T-helper 2 cell (primary cell): ENCODE measurements at places on chromosomes 3 and 15.

DNA sequence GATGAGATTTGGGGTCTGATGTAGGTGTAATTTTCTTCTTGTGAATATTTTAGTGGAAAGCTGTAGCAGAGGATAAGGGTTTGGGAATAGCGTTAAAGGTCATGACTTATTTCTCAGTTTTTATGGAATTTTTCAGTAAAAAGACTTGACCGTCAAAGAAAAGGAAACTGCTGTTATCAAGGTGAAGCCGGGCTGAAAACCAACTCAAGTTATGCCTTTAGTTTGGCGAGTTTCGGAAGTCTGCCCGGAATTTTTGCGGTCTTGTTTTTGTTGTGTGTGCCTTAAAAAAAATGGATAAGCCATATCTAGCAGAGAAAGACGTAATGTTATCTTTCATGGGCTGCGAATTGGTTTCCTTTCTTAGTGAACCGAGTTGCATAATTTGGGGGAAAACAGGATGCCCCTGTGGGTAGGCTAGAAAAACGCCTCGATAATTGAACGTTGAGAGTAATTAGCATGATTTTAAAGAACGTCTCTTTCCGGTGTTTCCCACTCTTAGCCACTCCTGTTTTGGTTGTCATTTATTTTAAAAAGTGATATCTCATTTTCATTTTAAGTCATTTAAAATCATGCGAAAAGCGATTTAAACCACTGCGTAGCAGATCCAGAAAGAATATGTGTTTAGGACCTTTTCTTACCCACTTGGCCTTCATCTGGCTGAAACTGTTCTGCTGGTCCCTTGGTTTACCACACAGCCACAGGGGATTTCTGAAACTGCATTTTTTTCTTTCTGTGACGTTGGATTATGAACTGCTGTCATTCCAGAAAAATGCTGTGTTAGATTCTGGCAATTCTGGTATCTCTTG lies 1.1 kb downstream of the NFKBIZ start:
- DNase-seq: peak; percentile 48

- DNase-seq: no peak
Measured at GRCh38 chr15:64982472-64982871, 7.2 kb downstream of the SPG21 start.

GRCh38 chr3:33975463-33975862 lies 177.0 kb downstream of the PDCD6IP start:
- DNase-seq: no peak

DNA sequence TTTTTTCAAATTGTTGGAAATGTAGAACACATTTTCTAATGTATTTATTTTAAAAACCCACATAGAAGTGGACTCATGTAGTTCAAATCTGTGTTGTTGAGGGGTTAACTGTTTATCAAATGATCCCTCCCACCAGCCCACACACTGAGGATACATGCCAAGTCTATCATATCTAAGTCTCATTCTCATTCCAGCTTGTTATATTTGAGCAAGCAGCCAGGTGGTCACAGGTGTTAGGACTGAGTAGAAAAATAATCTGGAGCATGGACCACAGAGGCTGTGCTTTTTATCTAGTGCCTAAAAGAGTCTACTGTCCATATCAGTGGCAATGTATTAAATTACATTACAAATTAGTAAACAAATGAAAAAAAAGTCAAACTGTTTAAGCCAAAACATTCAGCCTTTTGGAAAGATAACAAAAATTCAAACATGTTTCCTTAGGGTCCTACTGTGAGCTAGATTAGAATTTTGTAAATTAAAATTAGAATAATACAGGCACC lies 20.7 kb upstream of the SPESP1 start:
- no peak for DNase-seq

DNA sequence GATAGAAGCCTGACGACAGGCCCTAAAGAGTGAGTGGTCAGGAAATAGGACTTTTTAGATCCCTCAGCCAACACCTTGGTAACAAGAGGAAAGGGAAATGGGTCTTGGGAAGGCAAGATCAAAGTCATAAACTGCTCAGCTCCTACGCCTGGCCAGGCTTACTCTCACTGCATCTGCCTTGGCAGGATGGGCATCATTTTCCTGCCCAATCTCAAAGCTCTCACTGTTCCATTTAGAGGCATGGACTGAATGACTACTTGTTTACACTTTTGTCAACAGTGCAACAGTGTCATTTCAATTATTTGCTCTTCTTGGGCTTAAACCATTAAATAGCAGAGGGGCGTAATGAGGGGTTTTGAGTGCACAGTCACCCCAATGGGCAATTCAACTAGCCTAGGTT lies 808.7 kb downstream of the GRM7 start:
- no peak for DNase-seq

- no peak for DNase-seq
Measured at GRCh38 chr3:4726549-4726948, 233.4 kb downstream of the ITPR1 start.

DNA sequence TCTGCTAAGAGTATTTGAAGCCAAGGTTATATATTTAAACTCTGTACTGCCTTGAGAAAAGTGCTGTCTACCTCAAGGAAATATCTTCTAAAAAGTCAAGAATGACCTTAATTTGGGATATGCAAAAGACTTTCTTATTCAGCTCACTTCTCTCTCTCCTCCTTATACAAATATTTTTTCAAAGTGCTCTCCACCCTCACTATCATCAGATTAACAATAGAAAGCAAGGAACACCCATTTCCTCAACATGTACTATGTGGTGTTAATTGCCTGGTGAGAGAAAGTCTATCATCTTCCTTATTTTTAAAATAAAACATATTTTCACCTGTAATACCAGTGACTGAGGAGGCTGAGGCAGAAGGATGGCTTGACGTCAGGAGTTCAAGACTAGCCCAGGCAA lies 44.4 kb upstream of the RSL24D1 start:
- DNase-seq: no peak

DNA sequence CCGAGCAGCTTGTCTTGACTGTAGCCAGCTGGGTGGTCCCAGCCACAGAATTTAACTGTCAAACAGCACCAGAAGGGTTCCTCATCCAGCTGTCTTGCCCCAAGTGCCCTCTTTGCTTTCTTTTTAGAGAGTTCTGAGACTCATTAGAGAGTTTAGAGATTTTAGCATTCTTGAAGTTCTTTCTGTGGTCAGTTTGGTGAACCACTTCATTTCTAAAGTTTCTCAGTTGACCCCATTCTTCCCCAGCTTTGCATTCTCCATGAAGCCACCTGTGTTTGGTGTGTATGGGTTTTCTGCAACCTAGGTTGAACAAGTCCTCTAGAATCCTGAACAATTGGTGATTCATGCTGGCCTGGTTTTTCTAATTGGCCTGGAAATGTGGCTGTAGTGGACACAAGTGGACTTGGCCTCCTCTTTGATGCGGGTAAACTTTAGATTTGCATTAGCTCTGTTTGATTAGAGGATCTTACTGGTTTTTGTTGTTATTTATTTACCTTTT lies 33.7 kb downstream of the FLNB start:
- peak; percentile 24 for DNase-seq

GRCh38 chr15:66623801-66624453 lies 58.1 kb upstream of the LCTL start:
- DNase-seq: no peak

DNA sequence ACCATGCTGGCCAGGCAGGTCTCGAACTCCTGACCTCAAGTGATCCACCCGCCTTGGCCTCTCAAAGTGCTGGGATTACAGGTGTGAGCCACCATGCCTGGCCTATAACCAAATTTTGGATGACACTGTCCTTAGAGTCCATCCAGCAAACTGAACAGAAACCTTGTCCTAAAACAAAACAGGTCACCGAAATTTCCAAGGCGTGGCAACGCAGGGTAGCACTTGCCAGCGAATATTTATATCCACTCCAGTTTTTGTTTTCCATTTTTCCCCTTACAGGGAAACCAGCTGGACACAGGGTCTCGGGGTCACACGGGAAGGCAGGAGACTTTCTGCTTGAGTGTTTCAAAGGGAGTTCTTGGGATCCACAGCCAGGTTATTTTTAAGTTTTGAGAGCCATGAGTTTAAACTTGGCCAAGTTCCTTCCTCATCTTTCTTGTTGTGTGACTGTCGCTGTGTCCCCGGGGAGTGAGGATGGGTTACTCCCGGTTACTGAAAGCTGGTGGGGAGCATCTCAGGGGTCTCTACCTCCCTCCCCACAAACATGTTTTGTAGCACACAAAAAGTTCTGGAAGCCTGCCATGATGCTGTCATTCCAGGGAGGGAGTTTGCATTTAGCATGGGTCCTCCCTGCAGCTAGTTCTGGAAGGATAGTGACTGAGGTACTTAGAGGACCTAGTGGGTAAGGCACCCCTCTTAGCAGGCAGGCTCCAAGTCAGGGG lies 12.6 kb downstream of the LIMD1 start:
- no peak for DNase-seq

DNA sequence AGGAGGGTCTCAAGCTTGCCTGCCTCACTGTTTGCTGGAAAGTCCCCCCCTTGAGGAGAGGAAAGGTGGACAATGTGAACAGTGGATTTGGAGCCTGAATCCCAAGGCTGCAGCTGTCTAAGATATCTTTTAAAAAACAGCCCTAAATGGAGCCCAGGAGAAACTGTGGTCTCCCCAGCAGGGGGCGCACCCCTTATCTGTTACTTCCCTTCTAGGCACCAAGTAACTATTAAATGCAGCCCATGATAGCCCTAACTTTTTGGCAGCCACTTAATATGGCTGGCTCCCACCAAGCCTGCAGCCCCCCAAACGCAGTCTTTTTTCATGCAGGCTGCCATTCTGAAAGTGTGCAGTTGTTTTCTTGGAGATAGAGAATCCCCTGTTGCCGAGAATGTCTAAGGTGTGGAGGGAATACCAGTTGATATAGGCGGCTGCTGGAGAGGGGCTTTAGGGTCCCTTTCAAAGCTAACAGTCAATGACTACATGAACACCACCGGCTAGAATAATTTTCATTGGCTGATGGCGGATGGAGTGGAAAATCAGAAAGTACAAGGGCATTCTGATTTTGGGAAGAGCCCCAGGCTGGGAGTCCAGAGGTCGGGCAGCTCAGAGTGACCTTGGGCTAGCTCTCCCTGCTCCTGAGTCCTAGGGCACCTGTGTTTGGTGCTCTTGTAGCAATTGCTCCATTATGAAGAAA lies 1.3 kb downstream of the RHCG start:
- DNase-seq: no peak

- DNase-seq: no peak
Measured at GRCh38 chr3:51373658-51374421, 11.3 kb upstream of the MANF start.
